RPMI8226 (cell line): ENCODE measurements at places on chromosomes 5 and 9.

DNA sequence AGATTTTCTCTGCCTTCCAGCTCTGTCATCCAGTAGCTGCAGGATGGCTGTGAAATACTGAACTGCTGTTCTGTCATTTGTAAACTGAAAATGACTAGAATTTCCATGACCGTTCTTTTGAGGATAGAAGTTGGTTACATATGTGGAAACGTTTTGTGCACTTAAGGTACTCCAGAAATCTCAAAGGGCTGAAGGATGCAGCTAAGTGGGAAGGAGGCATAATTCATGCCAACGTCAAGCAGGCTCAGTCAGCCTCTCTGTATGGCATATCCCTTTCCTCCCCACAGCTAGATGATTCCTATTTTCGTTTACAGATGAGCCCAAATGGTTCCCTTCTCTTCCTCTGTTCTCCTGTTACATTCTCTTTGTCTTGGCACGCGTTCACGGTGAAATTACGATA is 257.6 kb downstream of the FBXL7 start:
- no peak for DNase-seq

DNA sequence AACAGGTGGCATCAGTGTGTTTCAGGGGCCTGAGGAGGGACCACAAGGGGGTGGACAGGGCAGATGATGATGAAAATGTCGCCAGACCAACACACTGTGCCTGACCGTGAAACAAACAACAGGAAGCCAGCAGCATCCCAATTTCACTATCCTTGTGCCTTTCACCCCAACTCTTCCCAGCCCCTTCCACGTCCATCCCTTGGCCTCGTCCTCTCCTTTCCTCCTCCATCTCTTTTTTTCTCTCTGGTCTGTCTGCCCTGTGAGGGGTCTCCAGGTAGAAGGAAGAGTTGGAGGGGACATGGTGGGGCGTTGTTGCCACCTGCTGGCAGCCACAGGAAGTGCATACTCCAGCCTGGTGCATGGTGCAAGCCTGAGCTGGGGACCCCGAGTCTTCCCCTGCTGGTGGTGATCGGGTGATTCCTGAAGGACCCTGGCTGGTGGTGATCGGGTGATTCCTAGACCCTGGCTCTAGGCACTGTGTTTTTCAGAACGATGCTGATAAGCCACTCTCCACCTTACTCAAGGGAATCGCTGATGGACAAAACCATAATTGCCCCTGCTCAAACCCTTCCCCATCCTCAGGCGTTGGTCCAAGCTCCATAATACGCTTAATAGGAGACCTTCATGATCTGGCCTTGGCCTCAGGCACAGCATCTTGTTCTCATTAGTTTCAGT is 21.7 kb upstream of the NSD1 start:
- DNase-seq: peak; percentile 51

- no peak for DNase-seq
These were observed 12.3 kb downstream of the F2RL1 start for GRCh38 chr5:76831110-76831452.

- DNase-seq: no peak
These were observed 304.1 kb downstream of the DEPDC1B start for GRCh38 chr5:60395712-60396329.

- DNase-seq: no peak
These were observed 305.8 kb downstream of the PDE4D start for GRCh38 chr5:59587489-59588337.

DNA sequence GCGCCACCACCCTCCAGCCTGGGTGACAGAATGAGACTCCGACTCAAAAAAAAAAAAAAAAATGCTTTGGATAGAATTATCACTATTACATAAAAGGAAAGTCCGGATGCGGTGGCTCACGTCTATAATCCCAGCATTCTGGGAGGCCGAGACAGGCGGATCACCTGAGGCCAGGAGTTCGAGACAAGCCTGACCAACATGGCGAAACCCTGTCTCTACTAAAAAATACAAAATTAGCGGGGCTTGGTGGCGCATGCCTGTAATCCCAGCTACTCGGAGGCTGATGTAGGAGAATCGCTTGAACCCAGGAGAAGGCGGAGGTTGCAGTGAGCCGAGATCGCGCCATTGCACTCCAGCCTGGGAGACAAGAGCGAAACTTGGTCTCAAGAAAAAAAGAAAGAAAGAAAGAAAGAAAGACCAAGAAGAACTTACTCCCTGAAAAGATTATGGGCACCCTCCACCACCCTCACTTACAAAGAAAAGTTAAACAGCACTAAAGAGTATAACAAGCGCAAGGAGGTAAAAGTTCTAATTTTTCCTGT is 17.8 kb downstream of the CDKN2A start:
- DNase-seq: no peak

GRCh38 chr9:92763721-92764380 is 782 bp downstream of the BICD2 start:
- peak; percentile 37 for DNase-seq

DNA sequence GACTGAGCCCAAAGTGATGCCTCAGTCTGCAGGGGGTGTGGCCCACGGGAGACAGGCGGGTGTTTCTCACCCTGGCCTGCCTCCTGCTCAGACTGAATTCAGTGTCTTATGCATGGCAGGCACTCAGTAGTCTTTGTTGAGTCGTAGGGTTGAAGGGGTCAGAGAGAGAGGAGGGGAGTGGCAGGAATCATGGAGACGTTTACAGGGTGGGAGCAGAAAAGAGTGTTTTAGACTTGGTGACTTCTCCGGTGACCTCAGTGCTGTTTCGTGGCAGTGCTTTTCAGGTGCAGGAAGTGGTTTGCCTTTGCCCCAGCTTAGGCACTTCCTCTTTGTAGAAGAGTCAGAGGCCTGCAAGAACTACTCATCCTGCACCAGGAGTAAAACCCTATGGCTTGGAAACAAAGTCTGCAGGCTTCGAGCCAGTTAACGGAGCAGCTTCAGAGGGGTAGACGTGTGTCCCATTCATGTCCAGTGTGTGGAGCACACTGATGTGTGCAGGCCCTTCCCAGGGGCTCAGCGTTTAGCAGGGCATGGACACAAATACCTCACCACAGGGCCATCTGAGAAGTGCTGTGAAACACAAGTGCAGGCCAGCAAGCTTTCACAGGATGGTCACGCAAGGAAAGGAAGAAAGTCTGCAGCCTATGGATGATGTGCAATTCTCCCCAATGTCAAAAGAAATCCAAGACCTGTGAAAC is 24.5 kb upstream of the SEMA4D start:
- peak; percentile 82 for DNase-seq

DNA sequence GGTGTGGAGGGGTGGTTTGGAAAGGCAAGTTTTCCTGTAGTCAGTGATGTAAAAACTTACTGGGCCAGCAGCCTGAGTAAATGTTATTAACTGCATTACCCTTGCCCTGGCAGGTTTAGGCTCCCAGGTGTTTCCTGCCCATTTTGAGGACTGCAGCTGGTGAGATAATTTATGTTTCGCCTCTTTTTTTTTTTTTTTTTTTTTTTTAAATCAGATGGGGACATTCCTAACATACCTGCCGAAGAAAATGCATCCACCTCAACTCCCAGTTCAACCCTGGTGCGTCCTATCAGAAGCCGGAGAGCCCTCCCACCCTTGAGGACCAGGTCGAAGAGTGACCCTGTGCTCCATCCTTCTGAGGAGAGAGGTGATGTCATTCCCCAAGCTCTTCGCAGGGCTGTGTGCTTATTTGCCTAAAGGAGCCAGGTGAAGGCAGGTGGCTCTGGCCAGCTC is 60.6 kb downstream of the ENTREP1 start:
- DNase-seq: peak; percentile 81

DNA sequence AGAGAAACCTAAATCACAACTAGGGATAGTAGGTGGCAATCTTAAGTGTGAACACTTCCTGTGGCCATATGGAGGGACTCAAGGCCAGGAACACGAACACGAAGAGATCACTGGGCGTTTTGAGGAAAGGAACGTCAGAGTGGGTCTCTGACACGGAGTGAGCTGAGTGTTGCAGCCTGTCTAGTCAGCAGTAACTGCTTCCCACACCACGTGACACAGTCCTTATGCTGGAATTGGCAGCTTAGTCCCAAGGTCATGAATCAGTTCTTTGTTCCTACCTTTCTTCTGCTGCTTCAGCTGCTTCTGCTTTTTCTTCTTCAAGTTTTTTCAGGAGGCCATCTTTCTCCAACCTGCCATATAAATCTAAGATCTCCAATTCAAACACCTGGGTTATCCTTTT is 18.2 kb downstream of the SPACA9 start:
- no peak for DNase-seq

- no peak for DNase-seq
These were observed 46.5 kb downstream of the CEMIP2 start for GRCh38 chr9:71721855-71722254.

DNA sequence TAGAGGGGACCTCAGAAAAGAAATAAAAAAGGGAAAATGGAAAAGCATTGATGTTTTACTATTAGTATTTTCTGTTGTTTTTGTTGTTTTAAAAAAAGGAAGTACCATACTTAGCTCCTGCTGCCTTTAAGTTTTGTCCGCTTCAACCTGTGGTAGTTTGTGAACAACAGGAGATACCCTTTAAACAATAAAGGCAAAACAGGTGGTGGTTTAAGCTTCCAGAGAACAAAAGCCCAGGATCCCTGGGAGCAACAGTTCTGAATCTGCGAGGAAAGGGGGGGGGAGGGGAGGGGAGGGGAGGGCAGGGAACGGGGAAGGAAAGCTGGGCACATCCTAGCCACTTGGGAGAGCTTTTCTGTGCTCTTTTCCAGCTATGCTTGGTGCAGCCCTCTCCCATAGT is 2.1 kb upstream of the PSIP1 start:
- no peak for DNase-seq

DNA sequence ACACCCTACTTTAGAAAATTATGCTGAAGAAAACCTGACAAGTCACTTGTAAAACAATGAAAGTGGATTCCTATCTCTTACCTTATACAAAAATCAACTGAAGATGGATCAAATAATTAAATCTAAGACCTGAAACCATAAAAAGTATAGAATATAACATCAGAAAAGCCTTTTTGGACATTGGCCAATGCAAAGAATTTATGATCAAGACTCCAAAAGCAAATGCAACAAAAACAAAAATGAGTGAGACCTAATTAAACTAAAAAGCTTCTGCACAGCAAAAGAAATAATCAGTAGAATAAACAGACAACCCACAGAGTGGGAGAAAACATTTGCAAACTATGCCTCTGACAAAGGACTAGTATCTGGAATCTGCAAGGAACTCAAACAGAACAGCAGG is 303.0 kb upstream of the CDH9 start:
- DNase-seq: no peak

DNA sequence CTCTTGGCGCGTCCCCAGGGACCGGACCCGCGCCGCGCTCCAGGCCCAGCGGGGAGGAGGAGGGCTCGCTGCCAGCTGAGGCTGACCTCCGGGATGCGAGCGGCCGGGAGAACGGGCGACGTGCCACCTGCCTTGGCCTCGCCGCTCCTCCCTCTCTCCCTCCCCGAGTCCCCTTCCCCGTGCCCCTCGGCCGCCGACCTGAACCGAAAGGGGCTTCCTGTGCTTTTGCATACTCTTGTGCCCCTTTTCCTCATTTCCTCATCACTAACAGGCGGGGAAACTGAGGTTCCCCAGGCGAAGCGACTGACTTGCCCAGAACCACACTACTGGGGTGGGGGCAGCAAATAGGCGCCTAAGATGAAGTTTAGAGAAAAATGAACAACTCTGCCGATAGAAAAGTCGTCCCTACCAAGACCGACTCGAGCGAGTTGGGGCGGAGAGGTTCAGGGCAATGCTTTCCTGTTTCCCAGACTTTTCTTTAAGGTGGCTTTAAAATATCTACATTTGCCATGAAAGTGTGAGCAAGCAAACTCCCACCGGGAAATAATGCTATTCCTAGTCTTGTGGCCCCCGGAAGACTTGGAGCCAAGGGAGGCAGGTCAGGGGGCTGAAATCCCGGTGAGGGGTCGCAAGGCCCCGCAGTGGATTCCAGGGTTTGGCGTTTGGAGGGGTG is 580 bp upstream of the DUSP1 start:
- peak; percentile 59 for DNase-seq

DNA sequence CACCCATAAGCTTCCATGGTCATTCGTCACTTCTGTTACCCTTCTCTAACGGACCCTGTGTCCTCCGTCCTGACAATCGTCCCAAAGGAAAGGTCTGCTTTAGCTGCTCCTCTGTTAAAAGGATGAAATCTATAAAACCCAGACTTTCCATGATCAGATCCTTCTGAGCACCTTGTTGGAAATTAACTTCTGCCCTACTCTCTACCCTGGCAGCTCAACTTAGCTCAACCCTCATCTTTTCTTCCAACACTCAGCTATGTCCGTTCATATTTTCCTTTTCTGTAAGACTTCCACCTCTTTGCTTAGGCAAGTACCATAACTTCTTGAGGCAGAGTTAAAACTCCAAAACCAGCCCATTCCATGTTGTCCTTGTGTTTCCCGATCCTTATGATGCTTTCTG is 205.4 kb downstream of the SPATA31A6 start:
- DNase-seq: no peak

DNA sequence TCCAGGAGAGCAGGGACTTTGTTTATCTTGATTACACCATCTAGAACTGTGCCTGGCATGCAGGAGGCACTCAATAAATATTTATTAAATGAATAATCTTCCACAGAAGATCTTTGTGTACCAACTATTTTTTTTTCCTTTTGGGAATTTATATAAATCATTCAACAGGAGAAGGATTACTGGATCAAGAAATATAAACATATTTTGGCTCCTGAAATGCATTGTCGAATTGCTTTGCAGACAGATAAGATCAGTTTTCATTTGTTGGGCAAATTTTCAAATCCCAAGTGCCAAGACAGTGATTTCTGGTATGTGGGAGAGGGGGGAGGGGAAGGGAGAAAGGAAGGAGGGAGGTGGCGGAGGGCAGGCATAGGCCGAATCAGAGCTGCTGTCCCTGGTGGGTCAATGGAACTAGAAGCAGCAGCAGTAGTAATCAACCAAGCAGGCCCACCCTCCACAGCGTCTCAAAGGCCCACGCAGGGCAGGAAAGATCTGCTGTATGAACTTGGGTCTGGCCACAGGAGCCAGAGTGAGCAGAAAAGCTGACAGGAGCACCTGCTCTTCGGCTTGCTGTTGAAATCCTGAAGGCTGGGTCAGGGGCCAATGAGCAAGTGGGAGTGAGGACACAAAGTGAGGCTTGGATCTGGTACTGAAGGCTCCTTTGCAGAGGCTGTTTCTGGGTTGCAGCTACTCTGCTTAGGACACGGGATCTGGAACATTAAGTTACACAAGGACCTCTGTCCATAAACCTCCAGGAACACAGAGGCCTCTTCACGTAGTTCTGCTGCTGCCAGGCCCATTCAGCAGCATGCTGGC is 15.8 kb upstream of the TRAF1 start:
- no peak for DNase-seq

DNA sequence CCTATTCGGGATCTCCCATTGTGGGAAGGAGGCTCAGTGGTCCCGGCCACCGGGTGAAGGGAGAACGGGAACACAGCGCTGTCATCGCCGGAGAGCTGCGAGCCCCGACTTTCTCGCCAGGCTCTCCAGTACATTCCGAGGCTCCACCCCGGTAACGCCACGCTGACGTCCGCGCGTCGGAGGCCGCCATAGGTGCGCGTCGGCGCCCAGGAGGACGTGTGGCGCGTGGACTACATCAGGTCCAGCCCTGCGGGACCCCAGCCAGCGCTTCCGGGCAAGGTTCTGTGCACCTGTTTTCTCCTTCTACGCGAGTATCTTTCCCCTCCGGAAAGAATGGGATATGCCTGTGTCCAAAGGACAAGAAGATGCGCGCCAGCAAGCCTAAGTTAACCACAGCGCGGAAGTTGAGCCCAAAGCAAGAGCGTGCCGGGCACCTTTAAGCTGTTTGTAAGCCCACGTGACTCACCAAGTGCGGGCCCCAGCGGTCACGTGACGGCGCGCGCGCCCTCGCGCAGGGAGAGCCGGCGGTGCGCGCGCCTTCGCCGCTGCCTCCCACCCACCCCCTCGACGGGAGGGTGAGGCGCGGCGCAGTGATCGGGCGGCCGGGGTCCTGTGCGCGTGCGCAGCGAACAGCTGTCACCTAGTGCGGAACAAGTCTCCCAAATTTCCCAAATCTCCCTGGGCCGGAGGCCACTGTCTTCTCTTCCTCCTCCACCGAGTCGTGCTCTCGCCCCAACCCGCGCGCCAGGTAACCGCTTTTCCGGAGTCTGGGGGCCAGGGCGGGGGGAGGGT is at the start of gene KDM4C:
KDM4C (plus strand) TSS at position 518 of the 792 bp plus-strand sequence. CDS start 35,016 bp downstream, outside the sequence.
- peak; percentile 94 for DNase-seq
